Aorta (tissue), 5 donors: ENCODE measurements at places on chromosomes 7 and 10. TPM values are rescaled to one million over a fixed set of nuclear protein-coding genes. Genes with fewer than 3 reads are reported as not detected.

DNA sequence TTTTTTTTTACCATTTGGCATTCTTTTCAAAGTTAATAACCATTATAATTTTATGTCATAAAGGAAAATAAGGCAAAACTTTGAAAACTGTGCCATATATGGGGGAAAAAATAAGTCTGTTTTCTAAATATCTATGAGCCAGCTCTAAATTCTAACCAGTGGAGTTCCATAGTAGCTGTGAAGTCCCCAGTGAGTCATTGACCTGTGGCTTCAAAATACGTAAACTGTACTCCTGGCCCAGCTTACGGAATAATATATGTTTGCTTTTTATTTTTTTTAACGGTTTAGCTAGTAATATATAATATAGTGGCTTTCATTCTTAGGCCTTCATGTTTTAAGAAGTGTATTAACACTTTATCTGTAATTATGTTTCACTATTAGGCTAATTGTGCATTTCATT, 20.5 kb downstream of the ZRANB1 start:
- H3K36me3 ChIP-seq: no peaks in the 10 kb centered on the region
- DNase-seq: no peak
- H3K27ac ChIP-seq: no peak overlapping the region
- H3K27me3 ChIP-seq: no peaks in the 10 kb centered on the region
- no peak overlapping the region for H3K4me3 ChIP-seq

DNA sequence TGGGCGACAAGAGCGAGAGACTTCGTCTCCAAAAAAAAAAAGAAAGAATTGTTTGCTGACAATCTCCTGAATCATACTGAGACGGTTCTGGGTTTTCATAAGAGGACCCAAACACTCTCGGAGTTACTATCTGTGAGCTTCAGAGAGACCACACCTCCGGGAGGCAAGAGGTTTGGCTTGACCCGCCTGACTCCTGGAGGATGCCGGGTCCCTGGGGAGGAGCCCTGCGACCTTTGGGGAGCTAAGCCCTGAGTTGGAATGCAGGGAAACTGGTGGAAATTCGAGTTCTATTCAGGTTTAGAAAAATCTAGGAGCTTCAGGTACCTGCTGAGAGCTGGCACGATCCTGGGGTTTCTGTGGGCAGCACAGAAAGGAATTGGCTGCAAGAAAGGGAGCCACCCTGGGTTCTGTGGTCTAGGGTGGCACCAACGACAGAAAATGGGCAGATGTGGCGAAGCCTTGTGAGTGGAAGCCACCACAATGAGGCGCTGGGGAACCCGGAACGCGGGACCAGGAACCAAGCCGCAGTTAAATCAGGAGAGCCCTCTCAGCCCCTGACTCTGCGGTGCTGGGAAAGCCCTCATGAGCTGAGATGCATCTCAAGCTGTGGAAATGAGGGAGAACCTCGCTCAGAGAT, 21.9 kb upstream of the GATAD1 start:
- H3K36me3 ChIP-seq: no peaks in the 10 kb centered on the region
- no peak overlapping the region for H3K4me3 ChIP-seq
- no peaks in the 10 kb centered on the region for H3K4me1 ChIP-seq
- no peak for DNase-seq

DNA sequence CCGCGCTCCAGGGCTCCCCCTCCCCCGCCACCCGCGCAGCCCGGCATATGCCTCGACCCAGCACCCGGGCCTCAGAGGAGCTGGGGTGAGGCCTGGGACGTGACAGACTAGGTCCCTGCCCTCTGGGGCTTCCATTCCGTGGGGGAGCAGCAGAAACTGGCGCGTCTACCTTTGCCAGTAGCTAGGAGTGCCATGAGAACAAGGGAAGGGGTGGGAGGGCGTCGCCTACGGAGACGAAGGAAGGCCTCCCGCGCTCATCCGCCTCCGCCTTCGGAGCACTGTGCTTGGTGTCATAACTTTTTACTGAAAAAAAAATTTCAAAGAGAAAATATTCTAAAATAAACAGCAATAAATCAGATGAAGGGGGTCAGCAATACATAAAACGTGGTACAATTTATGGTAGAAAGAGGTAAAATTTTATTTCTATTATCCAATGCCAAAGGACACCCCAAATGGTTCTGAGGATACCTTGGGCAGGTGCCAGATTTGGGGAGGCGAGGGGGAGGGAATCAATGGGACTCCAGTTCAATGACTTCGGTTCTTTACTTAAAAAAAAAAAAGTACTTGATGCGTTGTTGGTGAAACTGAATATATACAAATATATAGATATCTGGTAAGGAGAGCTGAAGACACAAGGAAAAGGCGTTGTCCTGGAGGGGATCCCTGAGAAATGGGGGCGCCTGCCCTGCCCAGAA, 35.1 kb upstream of the GRID1 start:
- no peak for DNase-seq
- no peaks in the 10 kb centered on the region for H3K4me1 ChIP-seq
- no peak overlapping the region for H3K27ac ChIP-seq
- peak overlapping the region; percentile 37 for H3K4me3 ChIP-seq

- no peaks in the 10 kb centered on the region for H3K27me3 ChIP-seq
- H3K27ac ChIP-seq: no peak overlapping the region
- H3K4me3 ChIP-seq: no peak overlapping the region
- H3K36me3 ChIP-seq: no peaks in the 10 kb centered on the region
- H3K4me1 ChIP-seq: no peaks in the 10 kb centered on the region
These were observed 106.7 kb upstream of the MBL2 start for GRCh38 chr10:52879091-52879807.

DPYSL4 gene
- 0.84 TPM for total RNA-seq

DNA sequence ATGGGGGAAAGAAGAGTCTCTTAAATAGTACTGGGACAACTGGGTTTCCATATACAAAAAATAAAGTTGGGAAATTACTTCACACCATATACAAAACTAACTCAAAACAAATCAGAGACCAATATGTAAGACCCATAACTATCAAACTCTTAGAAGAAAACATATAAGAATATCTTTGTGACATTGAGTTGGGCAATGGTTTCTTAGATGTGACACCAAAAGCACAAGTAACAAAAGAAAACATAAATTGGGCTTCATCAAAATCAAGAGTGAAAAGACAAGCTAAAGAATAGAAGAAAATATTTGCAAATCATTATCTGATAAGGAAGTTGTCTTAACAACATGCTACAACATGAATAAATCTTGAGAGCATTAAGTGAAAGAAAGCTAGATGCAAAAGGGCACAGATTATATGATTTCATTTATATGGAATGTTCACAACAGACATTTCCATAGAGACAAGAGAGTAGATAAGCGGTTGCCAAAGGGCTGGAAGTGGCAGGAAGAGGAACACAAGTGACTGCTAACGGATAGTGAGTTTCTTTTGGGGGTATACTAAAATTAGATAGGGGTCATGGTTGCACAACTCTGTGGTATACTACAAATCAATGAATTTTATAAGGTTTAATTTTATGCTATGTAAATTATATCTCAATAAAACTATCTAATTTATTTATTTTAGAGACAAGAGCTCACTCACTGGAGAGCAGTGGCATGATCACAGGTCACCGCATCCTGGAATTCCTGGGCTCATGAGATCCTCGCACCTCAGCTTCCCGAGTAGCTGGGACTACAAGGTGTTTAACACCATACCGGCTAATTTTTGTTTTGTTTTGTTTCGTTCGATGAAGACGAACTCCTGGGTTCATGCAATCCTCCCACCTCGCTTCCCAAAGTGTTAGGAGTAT, 35.4 kb downstream of the JMJD1C start:
- no peaks in the 10 kb centered on the region for H3K27me3 ChIP-seq
- H3K4me3 ChIP-seq: no peak overlapping the region
- no peak for DNase-seq
- H3K36me3 ChIP-seq: no peaks in the 10 kb centered on the region

GRCh38 chr7:158407581-158408317, 179.9 kb downstream of the PTPRN2 start:
- DNase-seq: no peak
- no peak overlapping the region for H3K27ac ChIP-seq
- no peak overlapping the region for H3K4me3 ChIP-seq
- H3K4me1 ChIP-seq: no peaks in the 10 kb centered on the region
